ENCODE measurements at places on chromosomes 12 and 14.

DNA sequence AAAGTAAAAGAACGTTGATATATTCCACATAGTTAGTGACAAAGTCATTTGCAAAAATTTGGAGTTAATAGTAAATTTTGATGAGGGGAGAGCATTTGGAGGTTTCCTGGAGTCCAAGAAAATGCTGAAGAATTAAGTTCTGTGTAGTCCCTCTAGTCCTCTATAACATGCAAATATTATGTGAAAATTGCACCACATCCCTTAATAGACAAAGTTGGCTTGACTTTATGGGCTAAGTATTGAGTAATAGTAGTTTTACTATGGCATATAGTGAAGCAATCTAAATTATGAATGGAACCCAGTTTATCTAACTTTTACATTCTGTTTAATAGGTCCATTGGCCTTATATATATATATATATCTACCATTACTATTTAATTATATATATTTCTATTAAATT is 66.4 kb upstream of the DCN start:
- no peak for DNase-seq

- peak; percentile 29 for DNase-seq
Measured at GRCh38 chr14:37655418-37655817, 60.0 kb downstream of the TTC6 start.

- peak; percentile 15 for DNase-seq
Measured at GRCh38 chr14:58639842-58640484, 2.2 kb downstream of the DACT1 start.

GRCh38 chr14:24051176-24051788 is 527 bp upstream of the CARMIL3 start:
- DNase-seq, result no peak

DNA sequence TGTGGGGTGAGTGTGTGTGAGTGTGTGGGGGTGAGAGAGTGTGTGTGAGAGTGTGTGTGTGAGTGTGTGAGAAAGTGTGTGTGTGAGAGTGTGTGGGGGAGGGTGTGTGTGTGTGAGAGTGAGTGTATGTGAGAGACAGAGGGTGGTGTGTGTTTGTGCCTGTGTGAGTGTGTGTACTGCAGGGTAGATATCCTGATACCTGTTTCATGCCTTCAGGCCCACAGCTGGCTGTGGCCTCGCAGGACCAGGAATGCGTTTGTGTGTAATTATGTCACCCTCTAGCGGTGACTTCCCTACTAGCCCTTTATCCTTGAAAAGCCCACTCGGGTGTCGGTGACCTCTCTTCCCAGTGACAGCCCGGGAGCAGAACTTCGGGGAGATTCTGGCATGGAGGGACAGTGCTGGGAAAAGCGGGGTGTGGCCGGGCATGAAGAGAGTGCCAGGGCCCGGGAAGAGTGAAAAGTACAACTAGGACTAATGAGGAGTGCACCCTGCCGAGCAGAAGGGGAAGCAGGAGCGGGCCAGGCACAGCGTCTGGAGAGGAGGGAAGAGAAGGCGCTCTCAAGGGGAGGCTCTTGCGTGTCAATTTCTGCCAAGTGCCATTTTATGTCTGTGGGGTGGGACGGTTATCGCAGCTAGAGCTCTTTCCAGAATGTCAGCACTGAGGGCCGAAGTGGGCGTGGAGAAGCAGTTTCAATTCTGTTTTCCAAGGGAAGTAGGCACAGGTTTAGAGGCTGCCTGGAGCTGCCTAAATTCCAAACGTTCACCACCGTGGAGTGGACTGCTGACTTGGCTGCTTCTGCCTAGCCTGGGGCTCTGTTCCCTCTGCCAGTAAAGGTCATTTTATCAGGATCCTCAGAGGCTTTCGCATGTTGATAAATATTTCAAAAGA is 11.0 kb upstream of the FBXL14 start:
- peak; percentile 70 for DNase-seq

DNA sequence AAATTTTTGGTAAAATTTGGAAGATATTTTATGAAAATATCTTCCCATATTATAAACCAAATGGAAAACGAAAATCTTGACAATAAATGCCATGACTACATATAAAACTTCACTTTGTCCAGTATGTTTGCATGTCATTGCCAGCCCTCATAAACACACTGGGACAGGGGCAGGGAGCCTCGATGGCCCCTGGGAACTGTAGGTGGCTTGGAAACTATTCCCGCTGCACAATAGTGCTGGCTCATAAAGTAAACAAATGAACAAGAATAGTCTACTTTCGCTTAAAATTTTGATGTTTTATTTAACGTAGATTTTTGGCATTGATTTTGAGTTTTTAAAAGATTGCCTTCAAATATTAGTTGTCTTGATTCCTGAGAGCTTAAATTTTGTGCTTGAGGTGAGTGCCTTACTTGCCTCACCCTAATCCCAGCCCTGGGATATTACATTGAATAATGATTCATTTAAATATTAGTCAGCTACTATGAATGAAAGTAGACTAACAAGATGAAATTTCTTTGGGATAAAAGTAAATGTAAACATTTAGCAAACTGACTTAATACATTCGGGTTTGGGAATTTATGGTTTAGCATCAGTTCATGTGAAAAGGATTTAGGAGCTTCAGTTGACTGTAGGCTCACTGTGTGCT is 74.0 kb upstream of the PKP2 start:
- DNase-seq, result no peak
